LHCN-M2 (cell line): ENCODE measurements at places on chromosomes 5 and 9. TPM values are rescaled to one million over a fixed set of nuclear protein-coding genes. Genes with fewer than 3 reads are reported as not detected.

GRCh38 chr5:10585518-10585915 lies 21.6 kb downstream of the ANKRD33B start:
- no peak for DNase-seq

DNA sequence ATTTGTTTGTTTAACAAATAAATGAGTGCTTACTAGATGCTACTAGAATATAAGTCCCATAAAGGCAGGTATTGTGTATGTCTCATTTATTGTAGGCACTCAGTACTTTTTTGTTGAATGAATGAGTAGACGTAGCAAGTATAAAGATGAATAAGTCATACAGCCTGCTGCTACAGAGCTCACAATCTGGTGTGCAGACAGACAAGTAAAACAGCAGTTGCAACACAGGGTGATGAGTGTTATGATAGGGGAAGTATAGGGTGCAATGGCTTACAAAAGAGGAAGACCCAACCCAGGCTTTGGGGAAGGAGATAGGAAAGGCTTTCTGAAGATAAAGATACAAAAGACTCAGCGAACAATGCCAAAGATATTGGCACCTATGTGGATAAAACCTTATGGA lies 47.7 kb downstream of the SH3RF2 start:
- no peak for DNase-seq

- DNase-seq = peak; percentile 66
Observed at GRCh38 chr5:136012041-136012804, 16.6 kb upstream of the TGFBI start.

GRCh38 chr5:136057401-136058038 lies 28.7 kb downstream of the TGFBI start:
- DNase-seq = no peak

DNA sequence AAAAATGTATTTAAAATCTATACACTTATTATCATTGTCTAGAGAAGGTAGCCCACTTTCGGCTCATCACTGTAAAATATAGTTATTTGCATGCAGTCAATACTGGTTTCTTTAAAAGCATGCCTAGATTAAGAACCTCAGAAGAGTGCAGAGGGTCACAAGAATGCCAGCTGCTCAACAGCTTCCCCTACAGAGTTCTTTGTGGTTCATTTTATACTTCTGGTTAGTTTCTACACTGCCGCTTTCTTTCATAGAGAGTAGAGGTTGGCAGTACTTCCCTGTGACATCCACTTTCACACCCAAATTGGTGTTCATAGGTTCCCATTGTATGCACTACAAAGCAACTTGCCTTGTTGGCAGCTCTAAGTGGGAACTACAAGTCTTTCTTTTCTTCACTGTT lies 137.3 kb downstream of the KIAA0825 start:
- no peak for DNase-seq

GRCh38 chr9:122350577-122351355 lies 20.1 kb upstream of the PTGS1 start:
- DNase-seq = peak; percentile 53

- no peak for DNase-seq
Observed at GRCh38 chr5:7325975-7326913, 69.7 kb upstream of the ADCY2 start.

The CNTNAP3 gene
- 0.69 and 0.71 TPM in 2 replicates for total RNA-seq

The IGIP gene
- total RNA-seq = 3.1 and 3.4 TPM in 2 replicates

The CTXN3 gene
- not detected in 2 replicates for total RNA-seq

The SLC6A19 gene
- not detected in 2 replicates for total RNA-seq

The PCDHGA6 gene
- total RNA-seq = 0.77 and 0.98 TPM in 2 replicates
